ENCODE measurements at places on chromosomes 2 and 18. TPM values are rescaled to one million over a fixed set of nuclear protein-coding genes. Genes with fewer than 3 reads are reported as not detected.
A peak's percentile ranks its signal among the peaks of the same experiment; 100 is the strongest.

- no peak overlapping the region for H3K27ac ChIP-seq
- no peaks in the 10 kb centered on the region for H3K27me3 ChIP-seq
- H3K36me3 ChIP-seq = no peaks in the 10 kb centered on the region
- no peak overlapping the region for H3K4me3 ChIP-seq
- DNase-seq = peak; percentile 5
These were observed 29.0 kb downstream of the RAMP1 start for GRCh38 chr2:237888389-237888788.

GRCh38 chr2:225670111-225670974 is 270.8 kb downstream of the NYAP2 start:
- H3K27ac ChIP-seq = no peak overlapping the region
- H3K4me3 ChIP-seq = no peak overlapping the region
- no peaks in the 10 kb centered on the region for H3K27me3 ChIP-seq
- no peaks in the 10 kb centered on the region for H3K4me1 ChIP-seq
- no peaks in the 10 kb centered on the region for H3K36me3 ChIP-seq
- DNase-seq = peak; percentile 63

Gene IL1R2
- 1.3 TPM for total RNA-seq

GRCh38 chr2:13015532-13016320 is 299.0 kb downstream of the TRIB2 start:
- H3K4me1 ChIP-seq = no peaks in the 10 kb centered on the region
- H3K4me3 ChIP-seq = no peak overlapping the region
- no peak for DNase-seq
- no peak overlapping the region for H3K27ac ChIP-seq
- no peaks in the 10 kb centered on the region for H3K36me3 ChIP-seq
- H3K27me3 ChIP-seq = no peaks in the 10 kb centered on the region

- no peaks in the 10 kb centered on the region for H3K36me3 ChIP-seq
- no peak overlapping the region for H3K4me3 ChIP-seq
- peaks cover 8% of the 10 kb centered on the region for H3K4me1 ChIP-seq
- H3K27me3 ChIP-seq = no peaks in the 10 kb centered on the region
These were observed 68.1 kb downstream of the SDC1 start for GRCh38 chr2:20156836-20157192.
